Prostate gland (tissue), 2 donors: ENCODE measurements at places on chromosomes 2 and 18.

DNA sequence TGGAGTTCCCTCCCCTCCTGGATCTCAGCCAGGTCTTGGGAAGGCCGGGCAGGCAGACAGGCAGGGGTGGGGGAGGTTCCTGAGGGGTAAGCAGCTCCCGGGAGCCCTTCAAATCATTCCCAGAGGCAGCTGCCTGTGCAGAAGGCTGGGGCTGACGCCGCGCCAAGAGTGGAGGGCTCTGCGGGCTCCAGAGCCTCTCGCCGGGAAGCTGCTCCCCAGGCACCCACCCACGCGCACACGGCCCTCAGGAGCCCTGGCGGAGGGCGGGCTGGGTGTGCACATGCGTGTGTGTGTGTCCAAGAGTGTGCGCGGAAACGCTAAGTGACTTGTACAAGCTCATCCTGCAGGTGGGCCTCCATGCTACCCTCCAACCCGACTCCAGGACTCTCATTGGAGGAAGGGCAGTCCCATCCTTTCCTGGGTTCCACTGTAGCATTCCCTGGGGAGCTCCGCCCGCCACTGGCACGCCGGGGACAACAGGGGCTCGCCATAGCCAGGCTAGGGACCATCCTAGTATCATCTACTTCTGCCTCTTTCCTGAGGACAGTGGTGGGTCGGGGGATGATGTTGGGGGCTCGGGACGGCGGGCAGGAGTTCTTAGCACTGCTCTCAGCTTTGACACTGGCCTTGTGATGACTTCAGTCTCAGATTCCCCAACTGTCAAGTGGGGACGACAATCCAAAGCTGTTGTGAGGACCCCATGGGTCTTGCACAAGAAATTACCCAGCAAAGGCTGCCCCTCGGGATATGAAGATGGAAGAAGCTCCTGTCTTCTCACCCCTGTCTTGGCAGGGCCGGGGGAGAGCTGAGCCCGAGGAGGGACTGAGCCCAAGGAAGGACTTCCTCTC, 50.3 kb downstream of the INHBB start:
- DNase-seq = no peak

DNA sequence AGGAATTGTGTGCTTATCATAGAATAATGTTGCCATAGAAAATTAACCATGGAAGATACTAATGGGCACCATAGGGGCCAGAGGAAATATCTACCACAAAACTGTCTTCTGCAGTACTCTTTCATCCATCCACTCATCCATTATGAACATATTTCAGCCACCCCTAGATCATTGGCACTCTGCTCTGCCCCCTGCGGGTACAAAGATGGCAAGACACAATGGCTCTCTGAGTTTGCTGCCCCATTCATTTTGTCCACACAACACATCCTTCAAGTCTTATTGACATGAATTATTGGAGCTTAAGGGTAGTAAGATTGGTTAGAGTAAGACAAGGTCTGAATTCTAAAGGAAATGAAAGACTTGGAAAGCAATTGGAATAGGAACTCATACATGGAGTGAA, 1224.7 kb upstream of the CELF4 start:
- no peak for DNase-seq

- DNase-seq = no peak
These were observed 201.5 kb upstream of the PXDN start for GRCh38 chr2:1945819-1946218.

- DNase-seq = no peak
These were observed 67.7 kb downstream of the GALNT14 start for GRCh38 chr2:31070339-31071125.

DNA sequence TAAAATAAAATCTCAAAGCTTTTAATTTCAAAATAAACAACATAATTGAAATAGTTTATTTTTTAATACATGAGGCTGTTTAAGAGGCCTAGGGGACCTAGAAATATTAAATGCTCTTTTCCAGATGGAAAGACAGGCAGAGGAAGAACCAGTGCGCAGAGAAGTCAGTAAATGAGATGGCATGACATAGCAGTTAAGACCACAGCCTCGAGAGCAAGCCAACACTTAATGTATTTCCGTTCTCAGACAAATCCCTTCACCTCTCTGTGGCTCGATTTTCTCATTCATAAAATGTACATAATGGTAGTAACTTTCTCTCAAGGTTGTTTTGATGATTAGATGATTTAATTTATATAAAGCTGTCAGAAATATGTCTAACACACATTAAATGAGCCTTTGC, 405.1 kb upstream of the CWC22 start:
- no peak for DNase-seq

DNA sequence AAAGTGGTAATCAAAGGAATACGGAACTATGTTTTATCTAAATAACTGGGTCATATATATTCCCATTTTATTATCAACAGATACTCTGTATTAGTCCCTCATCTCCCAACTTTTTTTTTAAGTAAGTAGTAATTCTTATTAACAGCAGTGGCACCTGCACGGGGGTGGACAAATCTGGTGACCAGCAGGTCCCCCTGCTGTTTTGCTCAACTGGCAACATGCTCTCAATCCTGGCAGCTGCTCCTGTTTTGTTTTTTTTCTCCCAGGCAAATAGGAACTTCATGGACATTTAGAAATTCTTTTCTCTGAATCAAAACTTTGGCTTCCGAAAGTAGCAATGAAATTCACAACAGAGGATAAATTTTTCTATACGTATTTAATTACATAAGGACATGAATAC, 193.5 kb downstream of the SS18 start:
- DNase-seq = no peak

GRCh38 chr2:71690876-71691475, 237.6 kb downstream of the DYSF start:
- DNase-seq = no peak

GRCh38 chr2:55163941-55164390, 68.1 kb downstream of the CLHC1 start:
- peak; percentile 80 for DNase-seq

- no peak for DNase-seq
These were observed 148.8 kb downstream of the EPHA4 start for GRCh38 chr2:221423210-221423804.

DNA sequence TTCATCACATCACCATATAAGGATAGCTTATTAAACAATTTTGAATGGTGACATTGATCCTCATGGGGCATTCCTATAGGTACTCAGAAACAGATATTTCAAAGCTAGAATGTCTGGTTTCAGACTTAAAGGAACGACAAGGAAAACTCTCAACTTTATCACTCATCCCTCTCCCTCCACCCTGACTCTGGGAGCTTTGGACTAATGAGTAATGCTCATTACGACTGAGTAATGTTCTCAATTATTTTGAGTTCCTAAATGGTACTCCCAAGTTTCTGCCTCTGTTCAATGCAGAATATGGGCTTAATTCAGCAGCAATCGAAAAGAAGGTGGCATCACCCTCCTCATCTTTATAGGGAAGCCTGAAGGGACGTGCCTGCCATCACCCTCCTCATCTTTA, 43.4 kb downstream of the RFX8 start:
- no peak for DNase-seq

- DNase-seq = no peak
These were observed 8.3 kb downstream of the OSR1 start for GRCh38 chr2:19349911-19350677.

- no peak for DNase-seq
These were observed 39.1 kb upstream of the DLX1 start for GRCh38 chr2:172046080-172046678.

DNA sequence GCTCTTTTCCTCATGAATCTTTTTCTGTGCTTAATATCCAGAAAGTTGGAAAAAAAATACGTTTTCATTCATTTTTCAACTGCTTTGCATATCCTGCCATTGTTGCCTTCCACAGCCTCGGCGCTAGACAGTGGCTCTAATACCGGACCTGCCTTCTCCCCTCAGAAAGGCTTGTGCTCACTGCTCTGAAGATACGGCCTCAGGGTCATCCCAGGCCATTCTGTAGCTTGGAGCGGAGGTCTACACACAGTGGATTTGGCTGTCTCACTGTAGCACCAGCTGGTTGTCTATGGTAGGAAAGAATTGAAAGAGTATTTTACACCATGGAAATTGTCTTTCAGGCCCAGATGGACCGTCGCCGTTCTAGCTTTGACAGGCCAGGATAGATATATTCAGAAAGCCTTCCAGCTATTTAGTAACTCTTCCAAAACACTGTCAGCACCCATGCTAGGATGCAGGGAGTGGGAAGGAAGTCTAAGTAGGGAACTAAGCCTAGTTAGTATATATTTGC, 242.0 kb downstream of the TMEM182 start:
- DNase-seq = no peak

DNA sequence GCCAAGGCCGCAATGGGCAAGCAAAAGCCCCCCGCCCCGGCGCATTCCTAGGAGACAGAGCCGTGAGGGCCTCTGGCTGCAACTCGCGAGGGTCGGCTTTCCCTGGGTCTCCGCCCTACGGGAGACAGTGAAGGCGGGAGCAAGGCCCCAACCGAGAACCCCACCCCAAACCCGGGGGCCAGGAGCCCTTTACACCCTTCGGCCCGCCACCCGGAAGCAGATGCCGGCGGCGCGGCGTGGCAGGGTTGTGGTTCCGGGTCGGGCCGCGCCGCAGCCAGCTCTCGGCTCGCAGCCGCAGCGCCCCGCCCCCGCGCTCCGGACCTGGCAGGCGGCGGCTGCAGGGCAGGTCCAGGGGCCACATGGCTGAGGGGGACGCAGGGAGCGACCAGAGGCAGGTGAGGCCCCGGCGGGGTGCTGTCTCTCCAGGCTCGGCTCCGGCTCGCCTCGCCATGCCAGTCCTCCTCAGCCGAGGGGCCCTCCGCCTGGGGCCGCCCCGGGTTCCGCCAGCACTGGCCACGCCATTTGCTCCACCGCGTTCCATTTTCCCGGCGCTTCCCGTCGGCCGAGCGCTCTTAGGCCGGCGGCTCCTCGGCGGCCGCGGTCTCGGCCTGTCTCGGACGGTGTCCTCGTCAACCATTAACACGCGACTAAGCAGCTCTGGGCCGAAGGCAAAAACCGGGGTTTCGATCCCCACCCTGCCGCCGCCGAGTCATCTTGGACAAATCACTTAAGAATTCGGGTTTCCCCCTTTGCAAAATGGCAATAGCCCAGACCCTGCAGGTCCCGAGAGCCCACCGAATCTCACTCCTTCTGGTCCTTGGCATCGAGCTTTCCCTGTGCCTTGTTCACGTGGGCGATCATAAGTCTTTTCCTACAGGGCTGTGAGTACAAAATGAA, at the start of gene IMPACT:
IMPACT (plus strand) TSS at position 273 of the 897 bp plus-strand sequence; CDS start at position 360, 87 bp downstream.
- DNase-seq = peak; percentile 58

- no peak for DNase-seq
These were observed 33.3 kb downstream of the NPAS2 start for GRCh38 chr2:100852999-100853908.

- no peak for DNase-seq
These were observed 133.4 kb downstream of the VAPA start for GRCh38 chr18:10047237-10047636.

DNA sequence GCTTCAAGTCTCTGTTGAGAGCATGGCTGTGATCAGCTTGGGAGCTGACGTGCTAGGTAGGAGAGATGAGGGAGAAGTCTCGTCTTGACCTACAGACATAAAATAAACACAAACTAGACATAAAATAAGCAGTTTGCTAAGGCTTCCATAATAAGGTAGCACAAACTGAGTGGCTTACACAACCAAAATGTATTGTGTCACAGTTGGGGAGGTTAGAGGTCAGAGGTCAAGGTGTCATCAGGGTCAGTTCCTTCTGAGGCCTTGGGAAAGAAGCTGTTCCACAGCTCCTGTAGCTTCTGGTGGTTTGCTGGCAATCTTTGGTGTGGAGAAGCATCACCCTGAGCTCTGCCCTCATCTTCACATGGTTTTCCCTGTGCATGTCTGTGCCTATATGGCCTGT, 20.2 kb downstream of the DAW1 start:
- DNase-seq = no peak

DNA sequence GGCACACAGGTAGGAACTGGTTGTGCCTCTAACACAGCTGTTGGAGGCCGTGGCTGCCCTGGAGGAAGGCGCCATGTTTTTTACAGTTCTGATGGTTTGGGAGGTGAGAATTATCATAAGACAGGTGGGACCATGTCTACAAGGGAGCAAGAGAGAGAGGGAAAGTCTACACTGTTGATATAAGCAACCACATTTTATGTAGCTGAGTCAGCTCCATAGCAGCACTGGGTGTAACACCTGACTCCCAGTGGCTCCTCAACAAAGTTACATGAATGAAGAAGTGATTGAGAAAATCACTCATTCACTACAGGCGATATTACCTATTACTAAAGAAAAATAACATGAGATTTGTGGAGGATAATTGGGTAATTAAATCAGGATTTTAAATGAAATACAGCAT, 41.3 kb upstream of the ACAA2 start:
- DNase-seq = no peak

DNA sequence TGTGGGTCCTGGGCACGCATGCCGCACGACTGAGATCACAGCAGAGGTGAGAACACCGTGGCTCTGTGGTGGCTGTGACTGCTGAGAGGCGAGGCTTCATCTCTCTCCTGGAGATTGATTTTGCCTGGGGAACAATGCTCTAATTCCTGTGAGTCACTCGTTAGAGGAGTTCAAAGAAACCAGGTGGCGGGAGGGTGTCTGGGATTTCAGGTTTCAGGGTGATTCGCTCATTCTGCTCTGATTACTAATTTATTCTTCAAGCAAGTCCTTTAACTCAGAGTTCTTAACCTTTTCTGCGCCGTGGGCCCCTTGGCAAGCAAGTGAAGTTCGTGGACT, 56.3 kb downstream of the GLI2 start:
- no peak for DNase-seq

- DNase-seq = no peak
These were observed 294.2 kb downstream of the FIGN start for GRCh38 chr2:163441603-163442002.

DNA sequence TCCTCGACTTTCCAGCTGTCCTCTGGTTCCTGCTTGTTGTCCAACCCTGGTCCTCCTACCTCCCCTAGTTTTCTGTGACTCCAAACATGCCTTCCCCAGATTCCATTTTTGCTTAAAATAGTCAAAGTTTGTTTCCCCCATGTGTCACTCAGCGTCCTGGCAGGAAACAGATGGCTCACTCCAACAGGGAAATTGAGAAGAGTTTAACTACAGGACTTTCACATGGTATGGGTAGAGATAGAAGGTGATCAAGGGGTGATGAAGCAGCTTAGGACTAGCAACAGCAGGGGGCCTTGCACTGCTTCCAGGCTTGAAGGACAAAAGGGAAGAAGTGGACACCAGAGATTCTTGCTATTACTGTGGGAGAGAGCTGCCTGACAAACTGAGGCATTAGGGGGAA, 6.1 kb upstream of the CUL3 start:
- no peak for DNase-seq

- no peak for DNase-seq
These were observed 364.6 kb downstream of the LRP1B start for GRCh38 chr2:141766225-141766624.
